Stimulated activated CD4-positive, alpha-beta T cell treated with anti-CD3 and anti-CD28 coated beads, Interleukin-1b, Interleukin-23, amount 100 ng/mL, for 1 hour (primary cell): ENCODE measurements at places on chromosomes 7 and 10.

DNA sequence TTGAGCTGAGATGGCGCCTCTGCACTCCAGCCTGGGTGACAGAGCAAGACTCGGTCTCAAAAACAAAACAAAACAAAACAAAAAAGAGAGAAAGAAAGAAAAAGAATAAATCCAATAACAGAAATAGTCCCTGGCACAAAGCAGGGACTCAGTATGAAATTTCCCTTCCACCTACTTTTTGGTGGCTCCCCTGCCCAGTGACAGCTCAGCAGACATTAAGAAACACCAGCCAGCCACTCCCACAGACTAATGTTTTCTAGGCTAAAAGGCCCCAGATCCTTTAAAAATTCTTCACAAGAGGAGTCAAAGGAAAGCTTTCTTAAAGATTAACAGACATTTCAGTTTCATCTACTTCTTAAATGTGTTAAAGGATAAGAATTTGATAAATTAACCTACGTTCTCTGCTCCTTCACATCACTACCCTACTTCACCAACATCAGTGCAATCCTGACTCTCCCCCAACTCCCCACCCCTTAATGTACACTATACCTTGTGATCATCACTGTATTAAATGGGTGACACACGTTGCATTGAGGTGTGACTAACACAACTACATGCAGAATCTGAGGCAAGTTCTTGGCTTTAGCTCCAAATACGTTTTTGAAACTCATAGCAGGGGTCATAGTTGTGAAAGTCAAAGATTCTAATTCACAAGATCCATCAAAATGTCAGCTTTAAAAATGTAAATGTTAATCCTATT, 114.5 kb upstream of the CAV2 start:
- DNase-seq = no peak

- no peak for DNase-seq
Observed at GRCh38 chr10:16909961-16910792, 93.0 kb upstream of the RSU1 start.

- no peak for DNase-seq
Observed at GRCh38 chr7:38753347-38753746, 122.2 kb upstream of the AMPH start.

- no peak for DNase-seq
Observed at GRCh38 chr10:129792141-129792540, 171.9 kb downstream of the EBF3 start.

DNA sequence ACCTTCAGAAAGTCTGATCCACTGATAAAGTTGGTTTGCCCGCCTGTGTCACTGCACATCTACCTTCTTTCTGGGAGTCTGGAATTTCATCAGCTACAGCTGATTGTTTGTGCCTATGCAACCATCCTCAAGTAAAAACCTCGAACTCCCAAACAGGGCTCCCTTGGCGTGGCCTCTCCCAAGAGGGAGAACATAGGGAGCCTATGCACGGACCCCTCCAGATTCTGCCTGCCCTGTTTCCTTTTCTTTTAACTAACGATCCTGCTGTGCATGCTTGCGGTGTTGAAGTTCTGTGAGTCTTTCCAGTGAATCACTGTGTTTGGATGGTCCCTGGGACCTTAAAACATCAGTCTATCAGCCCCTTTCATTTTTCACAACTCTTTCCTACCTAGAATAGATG, 226.9 kb upstream of the SEMA3D start:
- no peak for DNase-seq

GRCh38 chr10:93553482-93554315, 12.8 kb upstream of the FFAR4 start:
- no peak for DNase-seq

DNA sequence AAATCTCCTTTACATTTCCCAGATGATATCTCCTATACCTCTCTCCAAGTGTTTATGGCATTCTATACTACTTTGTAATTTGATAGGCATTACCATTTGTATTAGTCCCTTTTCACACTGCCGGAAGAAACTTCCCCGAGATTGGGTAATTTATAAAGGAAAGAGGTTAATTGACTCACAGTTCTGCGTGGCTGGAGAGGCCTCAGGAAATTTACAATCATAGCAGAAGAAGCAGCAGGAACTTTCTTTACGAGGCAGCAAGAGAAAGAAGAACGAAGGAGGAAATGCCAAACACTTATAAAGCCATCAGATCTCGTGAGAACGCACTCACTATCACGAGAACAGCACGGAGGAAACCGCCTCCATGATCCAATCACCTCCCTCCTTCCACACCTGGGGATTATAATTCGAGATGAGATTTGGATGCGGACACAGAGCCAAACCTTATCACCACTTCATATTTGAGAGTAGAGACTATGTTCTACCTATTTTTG, 1194.6 kb downstream of the SORCS1 start:
- no peak for DNase-seq

DNA sequence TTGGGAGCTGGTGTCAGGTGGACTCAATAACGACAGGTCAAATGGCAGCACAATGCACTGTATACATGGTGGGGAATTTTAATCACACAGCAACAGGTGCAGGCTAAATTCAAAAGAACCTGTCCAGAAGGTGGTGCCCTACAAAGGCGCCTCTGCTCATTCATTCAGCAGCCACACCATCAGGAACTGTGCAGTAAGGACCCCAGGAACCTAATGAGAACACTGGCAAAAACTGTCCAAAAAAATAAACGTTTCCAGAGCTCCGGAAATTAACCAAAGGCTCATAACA, 21.9 kb upstream of the CRYGN start:
- no peak for DNase-seq

GRCh38 chr7:140541513-140542227, 62.4 kb upstream of the MKRN1 start:
- DNase-seq = no peak

DNA sequence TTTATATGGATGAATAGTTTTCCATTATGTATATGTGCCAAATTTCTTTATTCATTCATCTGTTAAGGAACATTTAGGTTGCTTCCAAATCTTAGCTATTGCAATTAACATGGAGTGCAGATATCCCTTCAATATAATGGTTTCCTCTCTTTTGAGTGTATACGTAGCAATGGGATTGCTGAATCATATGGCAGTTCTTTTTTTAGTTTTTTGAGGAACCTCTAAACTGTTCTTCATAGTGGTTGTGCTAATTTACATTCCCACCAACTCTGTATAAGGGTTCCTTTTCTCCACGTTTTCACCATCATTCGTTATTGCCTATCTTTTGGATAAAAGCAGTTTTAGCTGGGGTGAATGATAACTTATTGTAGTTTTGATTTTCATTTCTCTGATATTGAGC, 46.5 kb downstream of the FAS start:
- no peak for DNase-seq

GRCh38 chr10:118032564-118032963, 14.2 kb downstream of the RAB11FIP2 start:
- no peak for DNase-seq

- no peak for DNase-seq
Observed at GRCh38 chr10:109664554-109664953, 258.8 kb downstream of the XPNPEP1 start.

GRCh38 chr7:123472750-123473445, 61.5 kb downstream of the IQUB start:
- no peak for DNase-seq

- no peak for DNase-seq
Observed at GRCh38 chr10:130802301-130802700, 509.2 kb downstream of the TCERG1L start.

DNA sequence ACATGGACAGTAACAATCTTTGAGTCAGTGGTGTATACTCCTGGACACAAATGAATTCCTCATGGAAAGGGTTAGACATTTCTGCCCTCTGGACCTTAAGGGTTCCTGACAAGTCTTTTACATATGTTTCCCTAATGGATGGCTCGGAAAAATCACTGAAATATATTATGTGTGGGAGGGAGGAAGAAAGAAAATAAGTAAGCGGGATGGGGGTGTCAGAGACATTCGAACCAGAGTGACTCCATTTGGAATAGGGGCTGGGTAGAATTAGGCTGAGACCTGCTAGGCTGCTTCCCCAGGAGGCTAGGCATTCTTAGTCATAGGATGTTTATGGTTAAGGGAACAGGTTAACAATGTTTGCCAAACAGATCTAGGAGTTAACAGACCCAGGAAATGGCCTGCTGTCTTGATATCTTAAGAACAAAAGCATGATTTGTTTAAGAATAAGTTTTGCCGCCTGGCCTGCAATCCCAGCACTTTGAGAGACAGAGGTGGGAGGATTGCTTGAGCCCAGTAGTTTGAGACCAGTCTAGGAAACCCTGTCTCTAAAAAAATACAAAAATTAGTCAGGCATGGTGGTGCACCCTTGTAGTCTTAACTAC, 1241.7 kb downstream of the TYW1 start:
- DNase-seq = no peak

DNA sequence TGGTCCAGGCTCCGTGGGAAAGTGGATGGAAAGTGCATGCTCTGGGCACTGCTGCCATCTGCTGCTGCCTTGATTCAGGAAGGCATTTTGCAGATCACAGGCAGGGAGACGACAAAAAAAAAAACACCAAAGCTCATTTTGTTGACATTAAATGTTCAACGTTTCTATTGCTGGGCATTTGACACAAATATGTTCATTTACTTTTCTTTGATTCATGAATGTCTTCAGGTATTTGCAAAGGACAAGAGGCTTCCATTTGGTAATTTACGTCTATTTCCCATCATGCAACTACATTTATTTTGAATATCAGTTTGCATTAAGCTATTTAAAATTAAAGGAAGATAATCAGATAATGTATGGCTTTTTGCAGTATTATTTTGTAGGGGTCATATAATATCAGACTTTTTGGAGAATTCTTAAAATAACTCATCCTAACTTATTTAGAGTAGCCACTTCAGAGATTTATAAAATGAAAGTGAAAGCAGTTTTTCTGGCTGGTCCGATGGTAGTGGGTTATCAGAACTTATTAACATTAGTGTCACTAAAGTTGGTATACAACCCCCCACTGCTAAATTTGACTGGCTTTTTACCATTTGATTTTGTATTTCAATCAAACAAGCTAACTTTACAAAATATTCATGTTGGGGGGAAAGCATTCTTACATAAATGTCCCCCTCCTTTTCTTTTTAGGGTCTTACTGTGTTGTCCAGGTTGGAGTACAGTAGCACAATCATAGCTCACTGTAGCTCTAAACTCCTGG, 65.3 kb downstream of the PDIA4 start:
- peak; percentile 27 for DNase-seq

DNA sequence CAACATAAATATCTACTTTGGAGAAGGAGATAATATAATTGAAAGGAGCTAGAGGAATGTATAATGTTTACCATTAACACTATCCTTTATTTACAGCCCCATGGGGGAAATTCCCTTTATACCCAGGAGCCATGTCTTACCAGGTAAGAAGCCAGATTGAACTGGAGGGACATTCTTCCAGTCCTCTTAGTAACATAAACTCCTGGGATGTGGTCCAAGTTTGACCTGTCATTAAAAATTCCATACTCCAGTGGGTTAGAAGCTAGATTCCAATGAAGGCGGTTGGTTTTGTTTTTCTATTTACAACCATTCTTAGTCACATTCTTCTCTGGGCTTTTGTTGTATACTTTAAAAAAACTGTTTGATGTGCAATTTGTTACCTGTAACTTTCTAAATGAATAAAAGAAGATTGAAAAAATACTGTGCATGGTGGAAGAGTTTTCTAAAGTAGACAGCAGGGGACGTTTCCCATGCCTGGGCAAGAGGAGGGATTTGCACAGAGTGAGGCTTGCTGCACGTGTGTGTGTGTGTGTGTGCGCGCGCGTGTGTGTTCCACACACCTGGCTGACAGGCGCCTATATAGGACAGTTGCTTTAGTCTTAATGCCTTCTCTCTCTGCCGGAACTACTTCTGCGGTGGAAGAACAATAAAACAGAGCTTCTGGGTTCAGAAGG, 2.0 kb downstream of the PLCE1 start:
- DNase-seq = no peak

- no peak for DNase-seq
Observed at GRCh38 chr10:129754211-129755050, 209.6 kb downstream of the EBF3 start.
